ENCODE measurements at places on chromosomes 3 and 15. TPM values are rescaled to one million over a fixed set of nuclear protein-coding genes. Genes with fewer than 3 reads are reported as not detected.
A peak's percentile ranks its signal among the peaks of the same experiment; 100 is the strongest.

GRCh38 chr3:11467875-11468274 lies 175.8 kb downstream of the VGLL4 start:
- no peak for DNase-seq
- H3K4me3 ChIP-seq = no peak overlapping the region
- H3K27ac ChIP-seq = no peak overlapping the region
- peaks cover 16% of the 10 kb centered on the region for H3K4me1 ChIP-seq

DNA sequence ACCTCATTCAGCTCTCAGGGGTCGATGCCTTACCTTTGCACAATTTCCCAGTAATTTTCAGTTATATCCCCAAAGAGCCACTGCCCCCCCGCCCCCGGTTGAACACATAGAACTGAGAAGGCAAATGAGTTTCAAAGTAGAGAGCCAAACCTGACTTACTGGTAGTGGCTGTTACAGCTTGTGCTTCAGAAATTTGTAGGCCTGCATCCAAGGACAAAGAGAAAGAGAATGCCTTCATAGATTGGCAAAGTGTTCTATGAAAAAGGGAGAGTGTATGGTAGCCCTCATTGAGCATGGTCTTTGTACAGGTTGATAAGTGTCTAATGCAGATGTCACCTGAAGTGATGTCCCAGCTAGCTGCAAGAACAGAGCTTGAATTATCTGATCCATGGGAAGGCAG lies 13.9 kb downstream of the SEMA6D start:
- H3K4me1 ChIP-seq = peaks cover 12% of the 10 kb centered on the region
- H3K4me3 ChIP-seq = no peak overlapping the region
- no peaks in the 10 kb centered on the region for H3K36me3 ChIP-seq

The DNAJC19 gene
- total RNA-seq = 28.9 TPM

DNA sequence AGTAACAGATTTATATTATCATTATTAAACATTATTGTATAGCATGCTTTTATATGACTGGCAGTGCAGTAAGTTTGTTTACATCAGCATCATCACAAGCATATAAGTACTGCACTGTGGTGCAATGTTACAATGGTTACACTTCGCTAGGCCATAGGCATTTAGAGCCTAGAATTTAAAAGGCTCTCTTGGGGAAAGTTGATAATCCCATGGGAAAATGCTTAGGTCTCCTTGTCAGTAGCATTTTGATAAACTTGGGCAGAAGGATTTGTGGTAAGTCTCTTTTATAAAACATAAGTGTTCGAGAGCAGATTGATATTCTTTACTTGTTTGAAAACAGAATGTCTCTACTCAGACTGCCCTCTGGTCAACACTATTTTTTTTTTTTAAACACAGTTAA lies 7.5 kb downstream of the DTWD1 start:
- H3K27ac ChIP-seq = no peak overlapping the region
- DNase-seq = no peak
- no peak overlapping the region for H3K4me3 ChIP-seq
- H3K27me3 ChIP-seq = no peaks in the 10 kb centered on the region

- H3K36me3 ChIP-seq = peaks cover 37% of the 10 kb centered on the region
- H3K4me3 ChIP-seq = no peak overlapping the region
- no peak overlapping the region for H3K27ac ChIP-seq
These were observed 8.6 kb downstream of the ZNF445 start for GRCh38 chr3:44468572-44469520.

DNA sequence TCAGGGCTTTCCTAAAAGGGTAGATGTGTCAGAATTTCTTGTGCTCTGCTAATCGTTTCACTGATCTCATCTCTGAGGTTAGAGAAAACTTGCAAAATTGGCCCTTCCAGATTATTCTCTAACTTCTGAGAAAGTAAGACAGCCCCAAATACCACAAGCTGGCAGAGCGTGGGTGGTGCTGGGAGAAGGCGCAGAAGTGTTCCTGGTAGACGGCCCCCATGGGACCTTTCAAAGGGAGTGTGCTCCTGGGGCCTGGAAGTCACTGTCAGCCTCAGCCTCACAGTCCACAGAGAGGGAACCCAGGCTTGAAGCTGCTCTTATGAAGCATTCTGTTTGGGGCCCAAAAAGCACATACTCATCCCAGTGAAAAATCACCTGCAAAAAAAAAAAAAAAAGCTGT lies 86.5 kb upstream of the PFN2 start:
- H3K27me3 ChIP-seq = no peaks in the 10 kb centered on the region
- H3K4me1 ChIP-seq = no peaks in the 10 kb centered on the region
- DNase-seq = no peak
- H3K36me3 ChIP-seq = no peaks in the 10 kb centered on the region
- H3K4me3 ChIP-seq = no peak overlapping the region
- no peak overlapping the region for H3K27ac ChIP-seq

The PRR20G gene
- not detected for total RNA-seq

- no peaks in the 10 kb centered on the region for H3K36me3 ChIP-seq
- peaks cover 5% of the 10 kb centered on the region for H3K4me1 ChIP-seq
- no peaks in the 10 kb centered on the region for H3K27me3 ChIP-seq
- H3K27ac ChIP-seq = no peak overlapping the region
- no peak for DNase-seq
These were observed 148.6 kb downstream of the CD47 start for GRCh38 chr3:107942244-107942643.

The TERC gene
- 147 TPM for total RNA-seq

DNA sequence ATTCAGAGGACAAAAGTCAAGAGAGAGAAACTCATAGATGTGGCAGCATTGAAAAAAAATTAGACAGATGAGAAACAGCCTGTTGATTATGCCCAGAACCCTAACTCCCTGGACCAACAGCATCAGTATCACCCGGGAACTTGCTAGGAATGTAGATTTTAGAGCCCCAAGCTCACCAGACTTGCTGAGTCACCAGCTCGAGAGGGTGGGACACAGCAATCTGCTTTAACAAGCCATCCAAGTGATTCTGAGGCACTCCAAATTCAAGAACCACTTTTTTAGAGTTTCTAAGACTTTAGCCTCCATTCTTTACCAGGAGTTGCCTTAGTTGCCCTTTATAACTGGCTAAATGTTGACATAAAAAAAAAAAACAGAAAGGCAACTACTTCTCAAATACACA lies 70.9 kb downstream of the CGGBP1 start:
- no peak overlapping the region for H3K4me3 ChIP-seq
- DNase-seq = no peak
- no peak overlapping the region for H3K27ac ChIP-seq

- H3K4me3 ChIP-seq = no peak overlapping the region
- H3K27me3 ChIP-seq = no peaks in the 10 kb centered on the region
- no peaks in the 10 kb centered on the region for H3K36me3 ChIP-seq
- H3K4me1 ChIP-seq = no peaks in the 10 kb centered on the region
- DNase-seq = no peak
- peak overlapping the region; percentile 31 for H3K27ac ChIP-seq
These were observed 145.7 kb upstream of the CBLB start for GRCh38 chr3:106014518-106014917.

DNA sequence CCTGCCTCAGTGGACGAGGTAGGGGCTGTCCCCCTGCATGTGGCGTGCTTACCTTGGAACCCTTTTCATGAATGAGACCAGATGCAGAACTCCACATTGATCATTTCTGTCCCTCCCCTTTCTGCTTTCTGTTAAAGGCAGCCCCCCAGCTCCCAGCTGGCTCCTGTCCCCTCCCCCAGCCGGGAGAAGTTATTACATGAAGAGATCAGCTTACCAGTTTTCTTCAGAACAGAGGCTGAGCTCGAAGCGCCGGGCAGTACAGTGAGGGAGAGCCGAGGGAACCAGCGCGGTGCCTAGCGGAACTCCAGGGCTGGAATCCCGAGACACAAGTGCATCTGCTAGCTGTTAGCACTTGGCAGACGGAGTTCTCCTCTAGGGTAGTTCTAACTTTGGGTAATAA lies 263.3 kb upstream of the NR2E3 start:
- peak overlapping the region; percentile 50 for H3K4me3 ChIP-seq
- no peaks in the 10 kb centered on the region for H3K36me3 ChIP-seq
- H3K27me3 ChIP-seq = no peaks in the 10 kb centered on the region

GRCh38 chr15:33098094-33099058 lies 96.1 kb downstream of the FMN1 start:
- no peak for DNase-seq
- H3K27me3 ChIP-seq = no peaks in the 10 kb centered on the region
- no peak overlapping the region for H3K4me3 ChIP-seq
- H3K4me1 ChIP-seq = peaks cover 11% of the 10 kb centered on the region

DNA sequence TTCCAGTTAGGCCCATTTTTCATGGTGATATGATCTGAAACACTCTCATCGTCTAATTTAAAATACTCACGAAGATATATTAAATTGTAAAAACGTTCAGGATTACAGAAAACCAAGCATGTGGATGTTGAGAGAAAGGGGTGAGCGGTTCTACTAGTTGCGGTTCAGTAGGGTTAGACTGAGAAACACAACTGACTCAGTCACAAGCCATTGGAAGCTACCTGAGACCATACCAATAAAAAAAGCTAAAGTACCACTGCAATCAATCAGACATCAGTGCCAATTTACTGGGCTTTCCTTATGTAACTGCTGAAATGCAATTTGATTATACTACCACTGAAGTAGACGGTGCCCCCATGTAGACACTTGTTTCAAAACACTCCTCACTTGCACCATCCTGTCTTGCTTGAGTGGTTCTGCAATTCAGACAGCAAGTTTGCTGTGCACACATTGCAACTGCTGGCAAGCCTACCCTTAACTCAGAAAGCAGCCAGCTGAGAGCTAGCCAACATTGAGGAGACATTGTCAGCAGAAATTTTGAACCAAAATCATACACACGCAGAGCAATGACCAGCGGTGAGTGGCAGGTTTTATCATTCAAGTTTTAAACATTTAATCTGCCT lies 368.7 kb upstream of the ARHGEF26 start:
- peaks cover 5% of the 10 kb centered on the region for H3K4me1 ChIP-seq
- peak overlapping the region; percentile 61 for H3K27ac ChIP-seq
- H3K36me3 ChIP-seq = no peaks in the 10 kb centered on the region
- H3K4me3 ChIP-seq = no peak overlapping the region
- DNase-seq = no peak
- H3K27me3 ChIP-seq = no peaks in the 10 kb centered on the region

GRCh38 chr3:66425032-66425431 lies 75.8 kb downstream of the LRIG1 start:
- H3K4me1 ChIP-seq = peaks cover 27% of the 10 kb centered on the region
- DNase-seq = no peak
- H3K27ac ChIP-seq = no peak overlapping the region
- H3K36me3 ChIP-seq = peaks cover 9% of the 10 kb centered on the region
- no peak overlapping the region for H3K4me3 ChIP-seq

The SEMA3G gene
- 0.34 TPM for total RNA-seq

The CACNA2D2 gene
- 0.57 TPM for total RNA-seq

DNA sequence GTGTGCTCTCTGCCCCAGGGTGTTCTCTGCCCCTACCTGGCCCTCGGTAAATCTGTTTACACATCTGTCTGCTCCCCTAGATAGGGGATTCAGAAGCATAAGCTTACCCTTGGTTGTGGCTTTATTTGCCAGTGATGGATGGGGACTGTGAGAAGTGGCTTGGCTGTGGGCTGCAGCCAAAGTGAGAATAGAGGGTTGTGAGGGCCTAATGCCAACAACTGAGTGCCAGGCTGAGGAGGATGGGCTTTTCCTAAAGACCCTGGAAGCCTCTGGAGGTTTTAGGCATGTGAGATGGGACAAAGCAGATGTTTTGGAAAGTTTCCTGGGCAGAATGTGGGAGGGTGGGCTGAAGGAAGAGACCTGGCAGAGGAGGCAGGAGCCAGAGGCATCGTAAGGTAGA lies 15.4 kb upstream of the APEH start:
- no peaks in the 10 kb centered on the region for H3K36me3 ChIP-seq
- no peak overlapping the region for H3K27ac ChIP-seq
- H3K4me3 ChIP-seq = no peak overlapping the region
- no peaks in the 10 kb centered on the region for H3K4me1 ChIP-seq
- no peaks in the 10 kb centered on the region for H3K27me3 ChIP-seq
- no peak for DNase-seq

DNA sequence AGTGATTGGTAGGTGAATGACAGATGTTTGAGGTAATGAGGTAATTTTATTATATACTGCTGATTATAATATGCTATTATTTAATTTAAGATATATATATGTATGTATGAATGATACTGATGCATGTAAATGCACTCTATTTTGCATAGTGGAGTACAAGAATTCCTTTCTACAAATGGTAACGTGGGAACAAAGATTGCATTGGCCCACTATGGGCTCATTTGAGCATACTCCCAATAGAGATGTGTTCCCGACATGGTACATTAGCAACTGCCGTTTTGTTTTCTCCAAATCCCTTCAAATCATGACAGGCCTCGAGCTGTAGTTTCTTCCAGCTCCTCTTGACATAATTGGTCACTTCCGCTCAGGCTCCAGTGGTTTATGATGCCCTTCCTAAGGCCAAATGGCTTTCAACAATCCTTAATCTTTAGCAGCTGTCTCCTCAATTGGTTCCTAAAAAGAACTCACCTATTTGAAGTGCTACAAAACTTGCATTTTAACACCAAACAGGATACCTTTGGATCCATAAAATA lies 266.1 kb downstream of the ADAMTSL3 start:
- no peak overlapping the region for H3K27ac ChIP-seq
- no peaks in the 10 kb centered on the region for H3K36me3 ChIP-seq
- no peaks in the 10 kb centered on the region for H3K4me1 ChIP-seq
- H3K4me3 ChIP-seq = no peak overlapping the region

GRCh38 chr3:61936344-61936937 lies 375.1 kb downstream of the PTPRG start:
- no peaks in the 10 kb centered on the region for H3K27me3 ChIP-seq
- no peak for DNase-seq
- no peaks in the 10 kb centered on the region for H3K36me3 ChIP-seq
- no peak overlapping the region for H3K4me3 ChIP-seq
- H3K27ac ChIP-seq = no peak overlapping the region

- peak within 1 kb of the TSS; percentile 100 for H3K27ac ChIP-seq
- H3K4me3 ChIP-seq = peak within 1 kb of the TSS; percentile 86
- DNase-seq = peak; percentile 77
- H3K4me1 ChIP-seq = peaks cover 24% of the 10 kb centered on the region
- no peaks in the 10 kb centered on the region for H3K27me3 ChIP-seq
- no peaks in the 10 kb centered on the region for H3K36me3 ChIP-seq
These were observed at the start of gene RAD51 for GRCh38 chr15:40694688-40695468. RAD51 (plus strand) TSS chr15:40695174; CDS start chr15:40698759, 3,585 bp downstream.

GRCh38 chr3:13007251-13007941 lies 65.8 kb downstream of the IQSEC1 start:
- H3K4me1 ChIP-seq = peaks cover 8% of the 10 kb centered on the region
- no peaks in the 10 kb centered on the region for H3K27me3 ChIP-seq
- H3K36me3 ChIP-seq = no peaks in the 10 kb centered on the region
